ENCODE measurements at places on chromosomes 1 and 21. TPM values are rescaled to one million over a fixed set of nuclear protein-coding genes. Genes with fewer than 3 reads are reported as not detected.

SLAMF9 gene
- 0.05 TPM for polyA plus RNA-seq

MMP23B gene
- 0.91 TPM for polyA plus RNA-seq

PLA2G2C gene
- polyA plus RNA-seq, result 0.07 TPM

BARHL2 gene
- not detected for polyA plus RNA-seq

FAM163A gene
- not detected for polyA plus RNA-seq

SLC30A10 gene
- polyA plus RNA-seq, result not detected

PRAMEF5 gene
- polyA plus RNA-seq, result not detected

HES3 gene
- polyA plus RNA-seq, result not detected

USP25 gene
- polyA plus RNA-seq, result 10.8 TPM

RORC gene
- polyA plus RNA-seq, result 3.4 TPM

CCDC185 gene
- polyA plus RNA-seq, result 0.04 TPM

GPR161 gene
- 1.9 TPM for polyA plus RNA-seq

KCNA3 gene
- 0.05 TPM for polyA plus RNA-seq

OLIG2 gene
- not detected for polyA plus RNA-seq

MFAP2 gene
- 1.9 TPM for polyA plus RNA-seq

E2F2 gene
- polyA plus RNA-seq, result 7.4 TPM
